Stimulated activated naive CD4-positive, alpha-beta T cell treated with Interleukin-2 at 50 U/mL for 16 hours (primary cell): ENCODE measurements at places on chromosomes 3 and 15.

GRCh38 chr3:87088993-87089841 lies 98.3 kb upstream of the VGLL3 start:
- no peak for DNase-seq

GRCh38 chr3:119149484-119149883 lies 3.5 kb downstream of the TEX55 start:
- DNase-seq: no peak

DNA sequence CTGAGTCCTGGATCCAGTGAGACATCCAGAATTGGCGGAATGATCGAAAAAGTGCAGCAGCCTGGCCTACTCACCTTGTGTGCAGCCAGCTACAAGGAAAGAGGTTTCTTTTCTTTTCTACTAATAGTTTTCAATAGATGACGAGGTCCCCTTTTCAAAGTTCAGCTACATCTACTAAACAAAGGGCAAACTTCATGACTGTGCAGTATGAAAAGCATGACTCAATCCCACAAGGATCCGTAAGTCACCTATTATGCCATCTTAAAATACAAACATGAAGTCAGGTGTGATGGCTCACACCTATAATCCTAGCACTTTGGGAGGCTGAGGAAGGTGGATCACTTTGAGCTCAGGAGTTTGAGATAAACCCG lies 16.7 kb downstream of the MIX23 start:
- DNase-seq: no peak

DNA sequence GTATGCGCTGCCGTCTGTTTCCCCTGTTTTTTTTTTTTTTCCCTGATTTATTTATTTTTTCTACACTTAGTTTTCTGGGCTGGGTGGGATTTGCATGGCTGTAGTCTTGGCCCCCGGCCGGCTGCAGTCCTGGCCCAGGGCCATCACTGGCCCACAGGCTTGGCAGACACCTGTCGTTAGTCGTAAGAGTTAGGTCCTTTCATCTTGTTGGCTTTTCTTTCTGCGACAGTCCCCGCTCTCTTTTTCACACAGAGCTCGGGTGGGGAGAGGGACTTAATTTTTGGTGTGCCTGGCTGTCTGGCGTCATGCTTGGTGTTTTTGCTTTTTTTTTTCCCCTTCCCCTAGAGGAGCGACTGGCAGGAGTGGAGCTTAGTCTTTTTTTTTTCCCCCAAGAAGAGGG lies 183.4 kb downstream of the KLF13 start:
- DNase-seq: no peak

DNA sequence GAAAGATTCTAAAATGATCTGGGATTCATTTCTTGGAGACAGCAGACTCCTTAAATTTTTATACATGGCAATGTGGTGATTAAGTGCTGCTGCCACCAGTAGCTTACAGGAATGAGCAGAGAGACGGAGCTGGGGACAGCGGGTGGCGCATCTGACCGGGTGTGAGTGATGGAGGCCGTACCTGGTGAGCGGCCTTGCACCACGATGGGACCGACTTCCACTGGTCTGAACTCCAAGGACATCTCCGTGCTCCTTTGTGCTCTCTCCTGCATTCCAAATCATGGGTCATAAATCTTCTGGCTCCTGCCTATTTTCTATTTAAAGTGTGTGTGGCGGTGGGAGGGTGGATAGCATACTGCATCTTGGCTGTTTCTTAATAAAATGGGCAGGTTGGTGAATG lies 262.6 kb downstream of the ABHD5 start:
- no peak for DNase-seq

- DNase-seq: no peak
Measured at GRCh38 chr3:129994883-129995559, 20.5 kb downstream of the TRH start.

DNA sequence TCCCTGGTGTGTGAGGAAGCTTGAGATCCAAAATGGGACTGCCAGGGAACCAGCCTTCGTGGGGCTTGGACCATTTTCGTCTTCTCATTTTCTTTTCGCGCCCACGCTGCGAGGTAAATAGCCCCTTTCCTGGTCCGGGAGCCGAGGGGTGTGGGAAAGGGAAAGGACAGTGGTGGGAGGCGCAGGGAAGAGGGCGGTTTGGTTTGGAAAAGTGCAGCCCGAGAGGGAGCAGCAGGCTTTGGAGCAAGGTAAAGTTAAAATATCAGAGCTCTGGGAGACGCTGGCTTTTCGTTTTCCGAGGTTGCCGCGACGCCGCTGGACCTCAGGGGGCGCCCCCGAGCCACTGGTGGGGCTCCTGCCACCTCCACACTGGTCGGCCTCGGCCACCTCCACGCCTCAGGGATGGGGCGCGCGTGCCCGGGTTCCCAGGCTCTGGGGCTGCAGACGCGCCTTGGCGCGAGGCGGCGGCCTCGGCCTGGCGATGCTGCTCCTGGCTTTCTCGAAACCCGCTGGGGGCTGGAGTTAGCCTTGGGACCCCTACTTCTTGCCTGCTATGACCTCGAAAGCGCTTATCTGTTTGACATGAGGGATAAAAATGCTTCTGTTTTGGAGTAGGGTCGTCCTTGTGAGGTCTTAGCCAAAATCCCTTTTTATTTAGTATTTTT lies 3.2 kb downstream of the PTPRG start:
- no peak for DNase-seq

- DNase-seq: no peak
Measured at GRCh38 chr3:61288446-61288845, 37.2 kb upstream of the FHIT start.

DNA sequence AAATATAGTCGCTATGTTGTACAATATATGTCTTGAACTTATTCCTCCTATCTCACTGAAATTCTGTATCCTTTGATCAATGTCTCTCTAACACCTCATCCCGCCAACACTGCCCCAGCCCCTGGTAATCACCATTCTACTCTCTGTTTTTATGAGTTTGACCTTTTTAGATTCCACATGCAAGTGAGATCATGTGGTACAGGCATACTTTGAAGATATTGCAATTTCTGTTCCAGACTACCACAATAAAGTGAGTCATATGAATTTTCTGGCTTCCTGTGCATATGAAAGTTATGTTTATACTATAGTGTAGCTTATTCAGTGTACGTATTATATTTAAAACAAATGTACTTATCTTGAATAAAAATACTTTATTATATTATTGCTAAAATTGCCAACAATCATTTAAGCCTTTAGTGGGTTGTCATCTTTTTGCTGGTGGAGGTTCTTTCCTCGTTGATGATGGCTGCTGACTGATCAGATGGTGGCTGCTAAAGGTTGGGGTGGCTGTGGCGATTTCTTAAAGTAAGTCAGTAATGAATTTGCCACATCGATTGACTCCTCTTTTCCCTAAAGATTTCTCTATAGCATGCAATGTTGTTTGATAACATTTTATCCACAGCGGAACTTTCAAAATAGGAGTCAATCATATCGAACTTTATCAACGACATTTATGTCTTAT lies 257.2 kb downstream of the NFKBIZ start:
- no peak for DNase-seq

DNA sequence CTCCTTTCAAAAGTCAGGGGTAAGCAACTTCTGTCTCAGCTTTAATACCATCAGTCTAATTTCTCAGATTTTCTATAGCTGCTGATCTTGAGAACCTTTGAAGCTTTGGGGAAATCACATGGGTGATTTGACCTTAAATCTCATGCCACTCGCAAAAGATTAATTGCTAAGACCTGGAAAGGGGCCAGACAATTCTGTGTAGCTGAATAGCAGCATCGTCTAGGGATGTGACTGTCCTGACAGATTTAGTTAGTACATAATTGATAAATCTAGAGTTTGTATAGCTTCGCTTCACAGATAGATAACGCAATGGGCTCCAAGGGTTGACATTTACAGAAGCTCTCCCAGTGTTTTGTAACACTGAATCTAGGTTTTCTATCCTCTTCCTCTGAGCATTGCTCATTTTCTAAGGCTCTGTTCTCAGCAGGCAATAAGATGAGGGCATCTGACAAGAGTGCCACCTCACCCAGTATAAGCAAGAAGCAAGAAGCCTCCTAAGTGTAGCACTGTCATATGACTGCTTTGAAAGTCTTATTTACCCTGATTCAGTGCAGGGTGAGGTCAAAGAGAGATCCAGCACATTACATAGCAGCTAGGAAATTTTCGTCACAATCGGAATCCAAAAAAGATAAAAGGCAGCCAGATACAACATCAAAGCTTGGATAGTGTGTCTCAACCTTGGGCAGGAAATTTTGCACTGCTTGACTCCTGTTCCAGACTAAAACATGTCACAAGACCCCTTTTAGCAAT lies 47.7 kb upstream of the DUT start:
- no peak for DNase-seq

DNA sequence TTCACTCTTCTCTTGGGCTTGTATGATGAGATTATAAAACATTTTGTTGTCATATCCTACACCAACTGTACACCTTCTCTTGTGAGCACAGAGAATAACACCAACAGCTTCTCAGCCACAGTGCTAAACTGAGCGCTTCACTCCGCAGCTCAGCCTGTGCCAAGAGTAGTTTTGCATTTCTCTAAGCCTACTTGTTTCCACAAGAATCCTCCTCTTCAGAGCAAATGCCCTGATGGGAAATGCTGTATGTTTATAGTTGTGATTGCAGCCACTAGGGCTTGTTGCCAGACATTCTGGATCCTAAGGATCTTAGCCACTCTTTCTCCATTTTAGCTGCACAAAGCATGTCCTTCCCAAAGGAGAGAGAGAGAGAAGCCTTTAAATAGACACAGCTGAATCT lies 138.8 kb upstream of the PLXND1 start:
- no peak for DNase-seq

- DNase-seq: peak; percentile 25
Measured at GRCh38 chr15:91032919-91033803, 10.8 kb upstream of the VPS33B start.

GRCh38 chr3:143811602-143812001 lies 36.7 kb downstream of the SLC9A9 start:
- DNase-seq: no peak

DNA sequence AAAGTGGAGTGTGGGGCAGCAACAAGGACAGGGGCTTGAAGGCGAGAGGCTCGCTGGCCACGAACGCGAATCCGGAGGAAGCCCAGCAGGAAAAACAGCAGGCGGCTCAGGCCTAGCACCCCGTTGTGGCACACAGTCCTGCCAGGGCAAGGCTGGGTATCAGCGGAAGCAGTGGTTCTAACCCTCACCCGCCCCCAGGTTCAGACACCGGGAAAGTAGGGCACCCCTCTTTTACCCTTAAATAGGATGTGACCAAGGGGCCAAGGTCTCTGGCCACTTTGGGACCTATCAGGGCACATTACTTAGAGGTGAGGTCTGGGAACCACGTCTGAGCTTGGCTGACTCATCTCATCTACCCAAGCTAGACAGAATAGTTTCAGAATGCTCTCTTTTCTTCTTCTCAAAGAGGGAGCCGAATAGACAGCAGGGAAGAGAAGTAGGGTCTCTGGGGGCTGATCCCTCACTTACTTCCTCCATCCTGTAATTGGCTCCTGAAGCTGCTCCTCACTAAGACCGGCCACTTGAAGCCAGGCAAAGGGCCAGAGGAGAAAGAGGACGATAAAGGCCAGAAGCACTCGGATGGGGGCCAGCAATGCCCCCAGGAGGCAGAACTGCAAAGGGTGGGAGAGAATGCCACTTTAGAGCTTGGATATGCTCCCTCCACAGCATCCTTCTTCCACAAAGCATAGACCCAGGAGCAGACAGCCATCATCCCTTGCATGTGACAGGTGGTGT lies 1.7 kb downstream of the LPCAT4 start:
- peak; percentile 12 for DNase-seq

DNA sequence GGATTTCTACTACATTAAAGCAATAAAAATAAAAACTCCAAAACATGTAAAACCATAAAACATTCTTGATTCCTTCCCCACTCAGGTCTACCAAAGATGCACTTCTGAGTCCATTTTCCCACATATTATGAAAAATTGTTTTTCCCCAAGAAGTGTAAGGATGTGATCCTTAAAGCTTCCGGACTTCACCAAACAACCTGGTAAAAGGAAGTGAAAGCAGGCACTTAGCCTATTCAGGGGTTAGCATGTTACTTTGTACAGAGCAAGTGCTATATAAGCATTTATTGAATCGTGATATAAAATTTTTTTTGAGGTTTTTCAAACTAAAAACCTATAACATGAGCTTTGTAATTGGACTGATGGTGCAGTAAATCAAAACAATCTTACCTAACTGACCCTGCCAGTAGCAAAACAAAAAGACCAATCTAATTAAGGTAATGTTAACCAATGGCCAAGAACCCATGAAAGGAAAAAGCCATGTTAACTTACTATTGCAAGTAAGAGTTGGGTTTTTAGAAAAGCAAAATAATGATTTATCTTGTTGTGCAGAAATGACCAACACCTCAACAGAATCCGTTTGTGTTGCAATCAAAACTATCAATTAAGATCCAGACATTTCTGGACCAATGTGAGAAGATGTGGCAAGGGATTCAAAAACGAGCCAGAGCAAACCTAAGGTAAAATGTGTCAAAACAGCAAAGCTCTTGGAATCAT lies 1.8 kb downstream of the SETD2 start:
- no peak for DNase-seq

- no peak for DNase-seq
Measured at GRCh38 chr3:172383306-172383796, 64.9 kb downstream of the GHSR start.

DNA sequence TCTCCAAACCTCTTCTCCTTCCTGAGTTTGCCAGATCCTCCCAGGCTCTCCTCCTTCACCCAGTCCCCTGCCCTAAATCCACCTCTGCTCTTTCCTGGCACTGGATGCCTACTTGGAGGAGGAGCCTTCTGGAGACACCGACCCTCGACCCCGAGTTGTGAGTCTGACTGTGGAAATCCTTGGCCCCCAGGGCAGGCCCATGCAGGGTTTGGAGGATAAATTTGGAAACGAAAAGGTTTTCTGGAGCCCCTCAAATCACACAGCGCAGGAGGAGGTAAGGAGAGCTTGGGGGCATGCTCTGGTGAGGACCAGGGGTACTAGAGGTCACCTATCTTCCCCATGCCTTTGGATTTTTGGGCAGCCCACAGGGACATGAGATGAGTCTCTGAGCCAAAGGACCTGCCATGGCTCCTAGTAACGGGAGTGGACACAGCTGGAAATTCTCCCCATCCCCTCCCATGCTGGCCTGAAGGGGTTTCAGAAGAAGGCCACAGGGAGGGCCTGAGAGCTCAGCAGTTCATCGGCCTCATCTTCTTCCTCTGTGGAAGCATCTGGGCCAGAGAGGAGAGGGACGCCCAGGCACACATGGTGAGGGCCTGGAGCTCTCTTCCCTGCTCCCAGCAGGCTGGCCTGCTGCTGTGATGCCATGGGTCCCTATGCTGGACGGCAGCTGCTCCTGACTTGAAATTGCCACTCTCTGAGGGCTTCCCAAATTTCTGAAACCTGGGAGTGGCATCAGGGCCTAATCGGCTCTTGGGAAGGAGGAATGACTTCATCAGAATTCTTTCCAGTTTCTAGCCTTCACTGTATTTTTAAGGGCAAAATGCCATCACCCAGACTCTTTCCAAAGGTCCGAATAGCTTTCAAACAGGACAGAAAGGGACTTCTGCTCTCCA lies 68.6 kb upstream of the ITGA11 start:
- DNase-seq: no peak

DNA sequence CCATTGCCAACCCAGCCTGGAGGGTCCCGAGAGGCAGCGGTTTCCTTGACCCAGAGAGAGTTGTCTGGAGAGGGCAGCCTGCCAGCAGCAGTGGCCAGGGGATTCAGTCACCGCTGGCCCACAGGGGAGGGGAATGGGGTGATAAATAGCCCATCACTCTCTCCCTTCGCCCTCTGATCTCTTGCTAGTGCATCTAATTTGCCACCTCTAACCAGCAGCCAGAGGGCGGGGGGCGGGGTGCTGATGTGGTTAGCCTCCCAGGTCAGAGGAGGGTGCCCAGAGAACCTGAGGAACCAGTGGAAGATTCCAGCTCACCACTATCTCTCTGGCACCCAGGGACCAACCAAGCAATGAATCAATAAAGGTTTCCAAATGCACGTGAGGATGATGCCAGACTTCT lies 35.1 kb upstream of the SLC6A11 start:
- no peak for DNase-seq
